ENCODE measurements at places on chromosomes 11 and 22.

DNA sequence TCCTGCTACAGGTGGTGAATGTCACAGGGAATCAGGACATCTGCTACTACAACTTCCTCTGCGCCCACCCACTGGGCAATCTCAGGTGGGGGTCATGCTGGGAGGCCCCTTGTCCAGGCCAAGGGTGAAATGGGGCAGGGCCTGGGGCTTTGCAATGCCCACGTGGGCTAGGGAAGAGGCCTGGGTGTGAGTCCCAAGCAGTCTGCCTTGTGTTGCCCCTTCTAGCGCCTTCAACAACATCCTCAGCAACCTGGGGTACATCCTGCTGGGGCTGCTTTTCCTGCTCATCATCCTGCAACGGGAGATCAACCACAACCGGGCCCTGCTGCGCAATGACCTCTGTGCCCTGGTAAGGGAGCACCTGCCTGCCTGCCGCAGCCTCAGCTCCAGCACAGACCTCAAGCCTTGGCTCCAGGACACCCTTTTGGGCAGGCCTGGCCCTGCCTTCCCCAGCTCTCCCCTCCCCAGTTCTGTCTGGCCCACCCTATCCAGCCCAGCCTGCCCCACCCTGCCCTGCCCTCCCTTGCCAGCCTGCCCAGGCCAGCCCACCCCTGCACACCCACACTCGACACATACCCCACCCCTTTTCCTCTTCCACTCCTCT, 9.1 kb upstream of the TAGLN start:
- no peak for DNase-seq

GRCh38 chr11:1597994-1598380, at the start of gene KRTAP5-2:
Gene KRTAP5-2, minus strand, starts transcription at chr11:1598294. Its CDS starts 44 bp downstream, at chr11:1598250.
- DNase-seq: no peak

GRCh38 chr11:10478066-10478465, 23.0 kb downstream of the AMPD3 start:
- no peak for DNase-seq

DNA sequence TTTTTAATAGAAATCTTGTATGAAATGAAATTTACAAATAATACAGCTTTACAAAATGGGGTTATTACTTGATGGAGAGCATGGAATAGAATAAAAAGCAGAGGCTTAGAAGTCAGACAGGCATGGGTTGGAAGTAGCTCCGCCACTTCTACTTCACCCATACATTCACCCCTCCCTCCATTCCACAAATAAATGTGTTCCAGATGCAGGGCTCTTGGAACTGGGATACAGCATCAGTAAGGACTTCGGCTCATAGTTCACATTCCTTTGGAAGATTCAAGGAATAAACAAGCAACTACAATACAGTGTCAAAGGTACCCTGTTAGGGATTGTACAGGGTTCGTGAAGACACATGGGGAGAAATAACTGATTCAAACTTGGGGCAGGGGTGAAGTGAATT, 156.8 kb downstream of the WNT11 start:
- DNase-seq: no peak

DNA sequence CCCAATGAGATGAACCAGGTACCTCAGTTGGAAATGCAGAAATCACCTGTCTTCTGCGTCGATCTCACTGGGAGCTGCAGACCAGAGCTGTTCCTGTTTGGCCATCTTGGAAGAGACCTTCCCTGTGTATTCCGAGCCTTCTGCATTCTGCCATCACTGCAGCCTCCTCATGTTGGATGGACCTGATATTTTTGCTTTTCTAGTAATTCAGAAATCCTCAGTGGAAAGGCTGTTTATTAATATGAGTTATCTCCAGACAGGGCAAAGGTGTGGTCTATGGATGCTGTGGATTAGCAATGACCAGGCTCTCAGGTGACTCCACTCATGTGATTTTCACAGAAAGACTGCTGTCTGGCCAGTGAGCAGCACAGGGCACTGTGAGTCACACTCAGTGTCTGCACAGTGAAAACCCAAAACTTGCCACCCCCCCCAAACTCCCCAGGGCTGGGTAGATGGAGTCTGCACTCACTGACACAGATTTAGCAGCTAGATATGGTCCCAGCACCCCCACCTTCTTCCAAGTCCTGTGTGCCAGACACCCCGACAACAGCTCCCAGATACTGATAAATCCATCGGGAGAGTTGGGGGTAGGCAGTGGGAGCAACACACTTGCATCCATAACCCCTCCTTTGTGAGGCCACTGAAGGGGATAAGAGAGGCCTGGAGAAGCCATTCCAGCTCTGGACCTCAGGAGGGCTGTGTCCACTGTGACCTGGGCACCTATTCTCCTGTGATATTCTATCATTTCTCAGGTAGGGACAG, 75.2 kb upstream of the TOP3B start:
- no peak for DNase-seq

Data from activated T-helper 1 cell treated with anti-CD3 and anti-CD28 coated beads, Interleukin-2, amount 50 U/mL, for 16 hours (primary cell).